Activated CD4-positive, alpha-beta T cell treated with anti-CD3 and anti-CD28 coated beads, Interleukin-2, amount 10 ng/mL, durations not matched to agents 7 days and 5 days (primary cell): ENCODE measurements at places on chromosomes 7 and 10. TPM values are rescaled to one million over a fixed set of nuclear protein-coding genes. Genes with fewer than 3 reads are reported as not detected.

Gene USP54
- 2.7 TPM for total RNA-seq

DNA sequence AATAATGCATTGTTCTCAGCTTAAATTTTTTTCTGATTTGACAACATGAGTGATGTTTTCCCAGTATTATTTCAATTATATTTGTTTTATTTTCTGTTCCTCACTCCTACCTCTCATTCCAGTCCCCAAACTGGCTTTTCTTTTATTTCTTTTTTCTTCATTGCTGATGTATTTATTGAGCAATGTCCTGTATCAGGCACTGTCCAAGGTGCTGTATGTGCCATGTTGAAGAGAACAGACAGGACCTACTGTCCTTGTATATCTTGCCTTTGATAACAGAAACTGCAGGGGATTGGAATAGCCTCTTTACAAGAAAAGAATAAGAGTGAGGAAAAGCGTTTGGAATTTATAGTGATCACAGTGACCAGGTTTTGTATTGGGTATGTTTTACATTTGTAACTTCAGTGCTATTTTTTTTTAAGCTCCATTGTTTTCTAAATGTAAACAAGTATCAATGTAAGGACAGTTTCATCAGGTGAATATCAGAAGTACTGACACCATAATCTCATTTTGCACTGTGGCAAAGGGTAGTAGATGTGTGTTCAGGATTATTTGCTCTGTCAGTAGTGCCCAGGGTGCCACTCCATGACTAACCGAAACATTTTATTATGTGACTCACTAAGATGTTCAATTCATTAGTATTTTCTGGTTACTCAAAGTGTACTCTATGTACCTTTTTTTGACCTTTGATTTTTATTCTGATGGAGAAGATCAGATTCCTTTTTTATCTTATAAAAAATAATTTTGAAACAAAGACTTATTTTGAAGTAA lies 15.6 kb upstream of the CLDN12 start:
- no peaks in the 10 kb centered on the region for H3K4me1 ChIP-seq
- H3K27me3 ChIP-seq = no peaks in the 10 kb centered on the region
- peaks cover 36% of the 10 kb centered on the region for H3K36me3 ChIP-seq
- DNase-seq = no peak
- no peak overlapping the region for H3K27ac ChIP-seq

- no peak overlapping the region for H3K27ac ChIP-seq
- H3K4me1 ChIP-seq = no peaks in the 10 kb centered on the region
- no peaks in the 10 kb centered on the region for H3K27me3 ChIP-seq
- no peak for DNase-seq
- no peak overlapping the region for H3K4me3 ChIP-seq
Observed at GRCh38 chr7:83494683-83495082, 154.3 kb downstream of the SEMA3E start.

GRCh38 chr7:17743316-17743715 lies 197.0 kb downstream of the SNX13 start:
- H3K36me3 ChIP-seq = no peaks in the 10 kb centered on the region
- peaks cover 3% of the 10 kb centered on the region for H3K27me3 ChIP-seq
- H3K4me1 ChIP-seq = no peaks in the 10 kb centered on the region
- no peak overlapping the region for H3K27ac ChIP-seq
- H3K4me3 ChIP-seq = no peak overlapping the region
